GM13976 (cell line): ENCODE measurements at places on chromosomes 1 and 21.

DNA sequence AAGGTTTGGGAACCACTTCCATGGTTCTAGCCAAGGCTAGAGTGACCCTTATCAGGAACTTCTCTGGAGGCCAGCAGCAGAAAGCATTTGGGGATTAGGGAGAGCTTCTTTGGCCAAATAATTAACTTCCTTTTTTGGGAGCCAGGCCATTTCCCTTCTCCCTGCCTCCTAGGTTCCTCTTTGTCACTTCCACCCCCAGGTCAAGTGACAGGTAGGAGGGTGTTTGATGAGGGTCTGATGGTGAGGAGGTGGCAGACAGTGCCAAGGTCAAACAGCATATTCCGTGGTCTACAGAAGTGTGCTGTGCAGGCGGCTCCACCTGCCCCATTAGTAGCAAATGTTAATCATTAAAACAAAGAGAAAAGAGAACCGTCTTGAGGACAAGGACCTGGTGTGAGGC lies 1.9 kb upstream of the KCNA10 start:
- no peak for DNase-seq

DNA sequence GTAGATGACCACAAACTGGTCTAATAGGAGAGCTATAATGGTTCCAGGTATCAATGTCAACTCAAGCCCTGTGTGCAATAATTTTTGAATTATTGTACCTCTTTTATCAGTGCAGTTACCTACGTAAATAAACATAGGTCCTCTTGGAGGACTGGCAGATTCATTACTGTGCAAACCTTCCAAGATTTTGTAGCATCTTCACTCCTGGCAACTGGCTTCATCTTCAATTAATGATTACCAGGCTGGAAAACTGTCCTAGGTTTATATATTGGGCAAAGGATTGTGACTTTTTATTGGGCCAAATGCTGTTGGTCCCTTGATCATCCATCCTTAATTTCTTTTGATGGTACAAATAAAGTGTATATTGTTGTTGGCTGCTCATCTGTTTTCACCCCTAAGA lies 35.6 kb downstream of the C4BPA start:
- DNase-seq, result no peak

DNA sequence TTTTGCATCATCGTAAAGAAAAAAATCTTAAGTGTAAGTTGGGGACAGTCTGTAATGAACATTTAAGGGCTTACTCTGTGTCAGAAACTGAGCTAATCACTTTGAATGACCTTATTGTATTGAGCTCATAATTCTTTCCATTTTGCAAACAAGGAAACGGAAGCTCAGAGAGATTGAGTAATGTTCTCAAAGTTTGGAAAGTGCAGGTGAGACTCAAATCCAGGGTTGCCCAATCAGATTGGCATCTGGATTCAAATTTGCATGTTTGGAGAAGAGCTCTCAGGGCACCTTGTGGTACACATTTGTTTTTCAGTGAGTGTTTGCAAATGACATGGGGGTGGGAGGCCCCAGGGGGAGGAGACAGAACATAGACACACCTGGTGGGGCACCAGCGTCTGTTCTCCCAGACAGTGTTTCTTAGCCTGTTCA lies 8.0 kb downstream of the ALPL start:
- no peak for DNase-seq

- DNase-seq, result no peak
Measured at GRCh38 chr1:46703927-46704641, 14.8 kb downstream of the EFCAB14 start.

DNA sequence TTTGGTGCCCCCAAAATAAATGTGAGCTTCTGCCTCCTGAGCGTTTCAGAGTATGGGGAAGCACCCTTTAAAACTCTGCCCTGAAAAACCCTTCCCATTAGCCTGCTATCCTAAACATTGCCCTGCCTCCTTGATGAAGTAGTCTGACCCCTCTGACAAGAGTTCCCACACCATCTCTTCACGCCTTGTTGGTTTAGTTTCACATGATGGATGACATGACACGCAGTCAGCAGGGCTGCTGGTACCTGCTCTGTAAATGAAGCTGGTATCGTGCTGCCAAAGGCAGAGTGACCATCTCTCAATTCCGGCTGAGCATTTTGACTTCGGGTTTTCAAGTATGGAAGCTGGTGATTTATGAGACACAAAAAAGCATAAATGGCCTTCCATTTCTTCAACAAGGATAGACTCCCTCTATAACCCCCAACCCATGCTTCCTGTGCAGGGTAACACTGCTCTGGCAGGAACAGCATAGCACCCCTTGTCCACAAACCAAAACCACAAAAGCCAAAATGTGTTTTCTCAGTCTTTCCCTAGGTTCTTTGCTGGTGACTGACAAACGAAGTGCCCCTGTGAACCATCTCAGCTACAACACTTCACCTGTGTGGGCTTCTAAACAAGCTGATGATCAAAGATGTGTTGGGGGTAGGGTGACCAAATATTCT lies 444.6 kb downstream of the NUF2 start:
- DNase-seq, result no peak

- no peak for DNase-seq
Measured at GRCh38 chr1:168180148-168180524, 1.4 kb downstream of the TIPRL start.

DNA sequence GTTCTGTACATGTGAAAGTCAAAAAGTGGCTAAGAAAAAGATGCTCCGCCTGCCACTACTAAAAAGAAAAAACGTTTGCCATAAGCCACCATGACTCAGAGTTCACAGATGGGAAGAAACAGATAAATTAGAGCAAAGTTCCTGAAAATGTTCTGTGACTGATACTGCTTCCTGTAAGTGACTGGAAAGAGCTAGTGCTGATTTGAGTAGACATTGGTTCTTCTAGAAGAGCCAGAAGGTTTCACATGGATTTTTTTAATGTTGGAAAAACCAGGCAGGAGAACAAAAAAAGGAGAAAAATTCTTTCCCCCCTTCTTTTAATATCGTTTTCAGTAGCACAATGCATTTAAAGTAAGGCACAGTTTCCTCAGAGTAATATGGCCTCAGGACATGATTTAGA lies 221.4 kb downstream of the HLX start:
- DNase-seq, result no peak

DNA sequence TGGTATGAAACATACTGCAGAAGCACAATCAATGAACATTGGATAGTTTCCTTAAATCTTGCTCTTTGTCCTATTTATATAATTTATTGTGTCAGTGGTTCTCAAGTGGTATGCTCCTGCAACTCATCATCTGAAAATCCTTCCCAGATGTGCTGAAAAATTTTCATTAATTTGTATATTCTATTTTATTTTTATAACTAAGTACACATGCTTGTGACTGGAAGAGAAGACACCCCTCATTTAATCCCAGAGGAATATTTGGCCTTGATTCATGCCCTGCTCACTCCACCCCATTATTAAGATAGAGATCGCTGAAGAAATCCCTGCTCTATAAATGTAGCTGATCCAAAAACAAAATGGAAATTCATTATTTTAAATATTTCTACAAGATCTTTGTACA lies 870.5 kb upstream of the CXADR start:
- DNase-seq, result no peak

GRCh38 chr1:32299327-32299726 lies 7.4 kb downstream of the HDAC1 start:
- no peak for DNase-seq

GRCh38 chr1:214718724-214719123 lies 115.7 kb downstream of the CENPF start:
- no peak for DNase-seq

- DNase-seq, result no peak
Measured at GRCh38 chr1:167631386-167631935, 1.4 kb downstream of the RCSD1 start.

- no peak for DNase-seq
Measured at GRCh38 chr1:6348511-6349191, 44.9 kb downstream of the ACOT7 start.

GRCh38 chr1:33364565-33364918 lies 43.6 kb upstream of the A3GALT2 start:
- no peak for DNase-seq

- DNase-seq, result no peak
Measured at GRCh38 chr1:180179162-180179957, 24.7 kb downstream of the QSOX1 start.
